ENCODE measurements at places on chromosomes 4 and X. TPM values are rescaled to one million over a fixed set of nuclear protein-coding genes. Genes with fewer than 3 reads are reported as not detected.

The CSAG3 gene
- 7.4 TPM for total RNA-seq

The SPANXN4 gene
- total RNA-seq = not detected

The FUNDC2 gene
- 46.8 TPM for total RNA-seq

The AR gene
- 0.02 TPM for total RNA-seq

The CORIN gene
- 0.49 TPM for total RNA-seq

The LRRC66 gene
- total RNA-seq = 0.27 TPM

The TEX13B gene
- not detected for total RNA-seq

The DNAAF6 gene
- not detected for total RNA-seq

The GAGE2A gene
- not detected for total RNA-seq

The FHDC1 gene
- total RNA-seq = 0.15 TPM

The JADE1 gene
- total RNA-seq = 34.5 TPM

The TBC1D14 gene
- 76.7 TPM for total RNA-seq

The TCEAL7 gene
- total RNA-seq = not detected

The IDH3G gene
- 72.0 TPM for total RNA-seq
